ENCODE measurements at places on chromosomes 2 and 18.

- DNase-seq, result no peak
Measured at GRCh38 chr18:46134920-46135675, 30.9 kb downstream of the HAUS1 start.

GRCh38 chr2:235958221-235958930, 209.8 kb downstream of the GBX2 start:
- no peak for DNase-seq

DNA sequence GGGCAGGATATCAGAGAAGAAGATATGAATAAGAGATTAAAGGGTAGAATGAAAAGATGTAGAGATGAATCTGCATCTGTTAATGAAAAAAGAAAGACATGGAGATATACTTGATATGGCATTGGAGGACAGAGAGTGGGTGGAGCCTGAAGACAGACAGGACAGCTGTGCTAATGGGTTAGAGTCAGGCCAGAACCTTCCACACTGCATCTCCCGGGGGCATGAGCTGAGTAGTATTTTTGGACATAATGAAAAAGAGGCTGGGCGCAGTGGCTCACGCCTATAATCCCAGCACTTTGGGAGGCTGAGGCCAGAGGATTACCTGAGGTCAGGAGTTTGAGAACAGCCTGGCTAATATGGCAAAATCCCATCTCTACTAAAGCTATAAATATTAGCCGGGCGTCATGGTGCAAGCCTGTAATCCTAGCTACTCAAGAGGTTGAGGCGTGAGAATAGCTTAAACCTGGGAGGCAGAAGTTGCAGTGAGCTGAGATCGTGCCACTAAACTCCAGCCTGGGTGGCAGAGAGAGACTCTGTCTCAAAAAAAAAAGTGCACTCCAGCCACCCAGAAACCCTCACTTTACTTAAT, 11.4 kb downstream of the FLACC1 start:
- DNase-seq, result no peak

DNA sequence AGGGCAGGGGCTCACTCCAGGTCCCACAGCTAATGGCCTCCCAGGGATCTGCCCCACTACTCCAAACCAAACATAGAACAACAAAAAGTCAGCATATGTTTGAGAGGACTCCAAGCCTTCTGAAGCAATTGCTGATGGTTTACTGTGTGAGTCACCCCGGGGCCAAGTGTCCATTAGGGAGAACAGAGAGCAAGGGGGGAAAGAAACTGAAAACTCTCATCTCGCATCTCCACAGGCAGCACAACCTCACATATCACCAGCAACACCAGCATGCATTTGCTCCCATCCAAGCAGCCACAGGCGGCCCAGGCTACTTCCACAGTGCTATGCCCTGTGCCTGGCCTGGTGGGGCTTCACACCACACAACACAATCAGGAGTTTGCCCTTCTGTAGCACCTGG, 39.1 kb downstream of the CYRIA start:
- no peak for DNase-seq

GRCh38 chr18:61435064-61435652, 101.9 kb downstream of the CDH20 start:
- DNase-seq, result no peak

DNA sequence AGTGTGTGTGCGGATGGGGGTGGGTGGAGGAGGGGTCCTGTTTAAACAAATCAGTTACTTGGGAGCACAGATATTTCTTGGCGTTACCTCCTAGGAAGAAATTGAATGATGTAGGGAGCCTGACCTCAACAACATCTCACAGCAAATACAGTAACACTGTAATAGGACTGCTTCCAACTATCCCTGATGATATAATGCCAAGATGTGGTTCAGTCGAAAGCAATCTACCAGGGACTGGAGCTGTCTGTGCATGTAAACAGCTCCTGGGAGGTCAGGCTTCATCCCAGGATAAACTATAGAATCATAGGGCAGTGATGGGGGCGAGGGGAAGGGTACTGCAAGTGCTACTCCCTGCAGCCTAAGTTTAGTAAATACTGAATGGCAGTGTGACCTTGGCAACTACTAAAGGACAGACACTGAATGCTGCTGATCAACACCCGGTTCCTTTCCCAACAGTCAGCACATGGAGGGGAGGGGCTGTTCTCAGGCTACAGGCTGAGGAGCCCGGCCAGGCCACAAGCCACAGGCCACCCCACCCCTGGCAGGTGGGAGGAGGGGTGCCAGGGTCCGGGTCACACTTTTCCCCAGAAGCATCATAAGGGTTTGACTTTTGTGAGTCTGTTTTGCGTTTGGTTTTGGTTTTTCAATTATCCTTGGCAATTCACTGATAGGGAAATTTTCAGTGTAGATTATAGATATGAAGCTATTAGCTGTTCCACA, 85.3 kb upstream of the ZNF397 start:
- DNase-seq, result no peak

- no peak for DNase-seq
Measured at GRCh38 chr2:35989503-35989902, 366.1 kb upstream of the CRIM1 start.

DNA sequence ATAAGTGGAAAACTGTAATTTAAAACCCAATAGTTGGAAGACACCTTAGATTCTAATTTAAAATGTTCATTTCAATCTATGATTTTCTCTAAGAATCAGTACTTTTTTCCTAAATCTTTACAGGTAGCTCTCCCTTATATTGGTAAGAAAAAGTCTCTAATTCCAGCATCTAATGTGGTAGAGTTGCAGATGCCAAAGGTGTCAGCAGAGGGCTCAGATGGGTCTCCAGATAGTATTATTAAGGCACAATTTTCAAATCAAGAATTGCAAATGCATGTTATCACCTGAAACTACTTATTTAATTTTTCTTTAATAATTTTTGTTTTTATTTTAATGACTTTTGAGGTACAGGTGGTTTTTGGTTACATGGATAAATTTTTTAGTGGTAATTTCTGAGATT, 25.5 kb upstream of the ITGA4 start:
- DNase-seq, result no peak

- DNase-seq, result no peak
Measured at GRCh38 chr2:227607941-227608340, 6.7 kb downstream of the SCYGR3 start.

DNA sequence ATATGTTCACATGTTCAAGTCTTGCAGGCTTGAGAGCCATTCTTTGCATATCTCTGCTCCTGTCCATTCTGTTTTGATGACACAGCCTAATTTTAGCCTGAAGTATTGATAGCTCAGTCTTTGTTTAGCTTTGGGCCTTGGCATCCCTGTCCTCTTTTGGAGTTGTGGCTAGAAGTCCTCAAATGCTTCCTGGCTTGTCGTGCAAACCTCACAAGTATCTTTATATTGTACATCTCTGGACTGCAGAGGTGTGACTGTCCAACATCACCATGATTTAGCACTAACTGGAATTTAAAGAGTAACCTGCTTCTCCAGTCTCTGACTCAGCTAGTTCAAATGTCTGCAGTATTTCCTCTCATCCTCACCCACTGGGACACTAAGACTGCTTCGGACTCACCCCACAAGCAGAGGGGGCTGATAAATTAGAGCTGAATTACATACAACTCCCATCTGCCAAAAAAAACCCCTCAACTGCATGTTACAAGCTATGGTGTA, 11.7 kb downstream of the PFN4 start:
- no peak for DNase-seq

- DNase-seq, result no peak
Measured at GRCh38 chr18:3453540-3454364, 3.8 kb downstream of the TGIF1 start.

GRCh38 chr18:68826121-68826520, 28.2 kb downstream of the CCDC102B start:
- no peak for DNase-seq

DNA sequence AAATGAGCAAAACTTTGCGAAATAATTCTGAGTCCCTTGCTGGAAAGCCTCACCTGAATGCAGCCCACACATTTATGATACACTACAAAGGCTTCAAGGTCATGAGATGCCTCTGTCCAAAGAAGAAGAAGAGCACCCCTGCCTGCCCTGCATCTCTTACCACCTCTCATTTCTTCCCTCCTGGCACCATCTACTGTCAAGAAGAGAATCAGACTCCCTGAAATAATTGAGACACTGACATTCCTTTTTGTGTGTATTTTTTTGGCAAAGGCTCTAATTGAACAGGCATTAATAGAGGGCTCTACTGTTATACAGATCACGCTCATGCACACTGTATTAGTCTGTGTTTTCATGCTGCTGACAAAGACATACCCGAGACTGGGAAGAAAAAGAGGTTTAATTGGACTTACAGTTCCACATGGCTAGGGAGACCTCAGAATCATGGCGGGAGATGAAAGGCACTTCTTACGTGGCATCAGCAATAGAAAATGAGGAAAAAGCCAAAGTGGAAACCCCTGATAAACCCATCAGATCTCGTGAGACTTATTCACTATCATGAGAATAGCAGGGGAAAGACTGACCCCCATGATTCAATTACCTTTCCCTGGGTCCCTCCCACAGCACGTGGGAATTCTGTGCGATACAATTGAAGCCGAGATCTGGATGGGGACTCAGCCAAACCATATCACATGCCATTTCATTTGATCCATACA, 176.3 kb downstream of the ALPK2 start:
- no peak for DNase-seq

DNA sequence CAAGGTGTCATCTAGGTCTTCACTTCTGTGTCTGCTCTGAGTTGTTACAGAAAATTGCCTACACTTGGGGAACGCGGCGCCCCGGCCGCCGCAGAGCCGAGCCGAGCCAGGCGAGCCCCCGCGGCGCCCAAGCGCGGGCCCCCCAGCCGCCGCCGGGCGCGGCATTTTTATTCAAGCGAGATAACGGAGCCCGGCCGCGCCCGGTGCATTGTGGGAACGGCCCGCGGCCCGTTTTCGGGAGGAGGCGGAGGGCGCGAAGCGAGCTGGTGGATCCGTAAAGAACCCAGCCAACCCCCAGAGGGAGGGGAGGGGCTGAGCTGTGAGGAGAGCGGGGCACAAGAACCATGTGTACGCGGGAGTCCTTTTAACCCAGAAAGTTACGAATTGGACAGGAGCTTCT, 191.8 kb downstream of the FTCDNL1 start:
- peak; percentile 8 for DNase-seq

- no peak for DNase-seq
Measured at GRCh38 chr2:238064376-238064775, 3.6 kb downstream of the SCLY start.

DNA sequence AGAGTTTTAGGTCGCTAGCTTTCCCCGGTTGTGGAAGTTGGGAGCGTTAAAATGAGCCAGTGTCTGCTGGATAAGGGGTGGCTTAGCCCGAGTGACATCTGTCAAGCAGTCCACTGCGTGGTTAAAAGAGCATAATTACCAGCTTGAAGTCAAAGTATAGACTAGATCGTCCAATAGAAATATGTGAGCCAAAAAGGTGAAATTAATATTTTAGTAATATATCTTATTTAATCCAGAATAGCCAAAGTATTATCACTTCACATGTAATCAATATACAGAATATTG, 654 bp downstream of the COMMD1 start:
- DNase-seq, result no peak

DNA sequence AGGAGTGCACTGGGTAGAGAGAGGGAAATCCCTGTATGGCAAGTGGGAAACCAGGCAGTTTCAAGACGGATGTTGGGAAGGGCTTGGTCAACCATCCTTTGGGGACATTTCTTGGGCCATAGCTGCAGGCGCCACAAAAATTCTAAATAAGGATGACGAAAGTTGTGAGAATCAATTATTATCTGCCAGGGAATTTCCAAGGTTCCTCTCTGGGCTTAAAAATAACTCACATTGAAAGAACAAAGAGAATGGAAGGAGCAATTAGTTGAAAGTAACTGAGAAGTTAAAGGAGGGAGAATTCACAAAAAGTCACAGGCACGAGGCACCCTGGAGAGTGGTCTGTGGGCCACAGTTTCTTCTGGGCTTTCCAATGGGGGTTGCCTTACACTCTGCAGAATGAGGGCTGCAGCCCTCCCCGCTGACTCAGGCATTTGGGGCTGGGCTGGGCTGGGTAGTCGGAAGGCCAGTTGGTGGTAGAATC, 195.7 kb downstream of the SMAD7 start:
- no peak for DNase-seq

DNA sequence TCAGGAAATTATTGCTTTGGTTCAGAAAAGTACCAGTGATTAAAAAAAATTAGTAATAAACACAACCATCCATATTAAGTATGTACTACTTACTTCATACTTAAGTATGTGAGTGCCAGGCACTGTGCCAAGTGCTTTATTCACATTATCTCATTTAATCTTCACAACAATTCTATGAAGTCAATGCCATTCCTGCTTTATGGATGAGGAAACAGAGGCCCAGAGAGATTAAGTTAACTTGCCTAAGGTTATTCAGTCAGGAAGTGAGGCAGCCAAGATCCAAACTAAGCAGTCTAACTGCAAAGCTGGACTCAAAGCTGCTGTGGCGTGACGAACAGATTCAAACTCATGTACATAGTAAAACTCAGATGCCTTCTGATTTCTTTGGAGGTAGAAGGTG, 22.3 kb downstream of the DTNB start:
- DNase-seq, result no peak

DNA sequence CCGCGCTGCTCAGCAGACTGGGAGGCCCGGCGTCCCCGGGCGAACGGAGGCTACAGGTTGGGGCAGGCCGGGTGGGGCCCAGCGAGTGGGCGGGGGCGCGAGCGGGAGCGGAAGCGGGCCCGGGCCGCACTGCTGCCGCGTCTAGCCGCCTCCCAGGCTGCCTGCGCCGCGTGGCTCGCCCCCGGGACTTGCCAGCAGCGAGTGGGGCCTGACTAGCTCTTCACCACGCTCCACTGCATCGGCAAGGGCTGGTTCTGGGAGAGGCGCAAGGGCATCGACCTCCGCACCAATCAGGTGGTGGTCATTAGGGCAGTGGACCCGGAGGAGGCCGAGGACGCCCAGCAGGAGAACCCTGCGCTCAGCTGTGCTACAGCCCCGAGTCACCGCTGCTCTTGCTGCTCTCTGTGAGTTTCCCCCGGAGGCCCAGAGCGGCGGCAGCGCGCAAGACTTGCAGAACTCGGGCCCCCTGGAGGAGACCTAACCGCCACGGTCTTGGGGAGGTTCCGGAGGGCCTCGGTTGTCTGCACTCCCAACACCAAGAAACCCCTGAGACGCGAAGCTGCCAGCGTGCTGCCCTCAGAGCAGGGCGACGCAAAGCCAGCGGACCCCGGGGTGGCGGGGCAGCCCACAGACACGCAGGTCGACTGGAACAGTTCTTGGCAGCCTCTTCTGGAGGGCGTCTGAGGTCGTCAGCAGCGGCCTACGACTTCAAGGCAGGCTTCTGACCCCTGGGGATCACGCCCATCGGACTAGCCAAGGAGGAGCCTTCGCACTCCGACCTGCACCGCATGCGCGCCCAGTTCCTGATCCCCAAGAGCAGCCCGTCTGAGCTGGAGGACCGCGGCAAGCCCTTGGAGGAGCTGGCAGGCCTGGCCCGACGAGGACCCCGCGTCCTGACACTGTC, 27.2 kb upstream of the PTPN2 start:
- DNase-seq, result no peak

GRCh38 chr2:192265751-192266150, 71.0 kb upstream of the TMEFF2 start:
- DNase-seq, result no peak

GRCh38 chr2:242034138-242034537, 164.6 kb downstream of the RTP5 start:
- no peak for DNase-seq

DNA sequence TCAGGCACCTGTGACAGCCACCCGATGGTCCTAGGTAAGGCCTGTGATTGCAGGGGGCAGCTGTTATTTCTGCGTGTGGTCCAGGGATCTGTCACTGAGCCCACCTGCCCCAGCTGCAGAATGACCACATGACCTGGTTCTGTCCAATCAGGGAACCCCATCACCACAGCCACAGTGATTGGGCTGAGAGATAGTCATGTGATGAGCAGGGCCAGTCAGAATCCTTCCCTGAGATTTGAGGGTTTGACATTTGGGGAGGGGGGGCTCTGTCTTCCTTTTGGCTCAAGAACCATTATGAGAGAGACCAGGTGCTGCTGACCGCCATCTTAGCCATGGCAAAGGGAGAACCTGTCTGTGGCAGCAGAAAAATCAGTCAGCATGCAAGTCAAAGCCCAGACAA, 147.2 kb downstream of the SMAD7 start:
- DNase-seq, result no peak

Data from stimulated activated CD4-positive, alpha-beta T cell treated with anti-CD3 and anti-CD28 coated beads, Interleukin-15, amount 100 ng/mL, for 48 hours (primary cell).